ENCODE measurements at places on chromosomes 2 and 18. TPM values are rescaled to one million over a fixed set of nuclear protein-coding genes. Genes with fewer than 3 reads are reported as not detected.

- DNase-seq, result peak; percentile 79
Observed at GRCh38 chr2:157747695-157748370, 119.2 kb upstream of the ACVR1C start.

DNA sequence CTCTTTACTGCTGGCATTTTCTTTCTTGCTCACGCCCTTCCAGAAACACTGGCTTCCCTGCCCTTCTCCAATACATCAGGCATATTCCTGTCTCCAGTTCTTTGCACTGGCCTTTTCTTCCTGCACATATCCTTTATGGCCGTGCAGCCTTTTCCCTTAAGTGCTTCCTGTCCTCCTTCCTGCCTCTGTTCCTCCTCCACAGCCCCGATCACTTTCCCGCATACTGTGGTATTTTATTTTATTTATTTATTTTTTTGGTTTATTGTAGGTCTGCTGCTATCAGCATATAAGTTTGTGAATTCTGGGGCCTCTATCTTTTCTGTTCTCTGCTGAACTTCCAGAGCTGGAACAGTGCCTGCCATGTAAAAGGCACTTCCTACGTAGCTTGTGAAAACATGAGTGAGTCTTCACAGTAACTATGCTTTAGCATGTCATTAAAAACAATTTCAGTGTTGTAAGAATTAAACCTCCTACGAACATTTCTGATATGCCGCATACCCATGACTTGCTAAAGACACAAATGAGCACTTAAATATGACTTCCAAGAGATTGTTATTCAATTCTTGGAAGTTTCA lies 289.1 kb downstream of the TRIB2 start:
- DNase-seq, result no peak

DNA sequence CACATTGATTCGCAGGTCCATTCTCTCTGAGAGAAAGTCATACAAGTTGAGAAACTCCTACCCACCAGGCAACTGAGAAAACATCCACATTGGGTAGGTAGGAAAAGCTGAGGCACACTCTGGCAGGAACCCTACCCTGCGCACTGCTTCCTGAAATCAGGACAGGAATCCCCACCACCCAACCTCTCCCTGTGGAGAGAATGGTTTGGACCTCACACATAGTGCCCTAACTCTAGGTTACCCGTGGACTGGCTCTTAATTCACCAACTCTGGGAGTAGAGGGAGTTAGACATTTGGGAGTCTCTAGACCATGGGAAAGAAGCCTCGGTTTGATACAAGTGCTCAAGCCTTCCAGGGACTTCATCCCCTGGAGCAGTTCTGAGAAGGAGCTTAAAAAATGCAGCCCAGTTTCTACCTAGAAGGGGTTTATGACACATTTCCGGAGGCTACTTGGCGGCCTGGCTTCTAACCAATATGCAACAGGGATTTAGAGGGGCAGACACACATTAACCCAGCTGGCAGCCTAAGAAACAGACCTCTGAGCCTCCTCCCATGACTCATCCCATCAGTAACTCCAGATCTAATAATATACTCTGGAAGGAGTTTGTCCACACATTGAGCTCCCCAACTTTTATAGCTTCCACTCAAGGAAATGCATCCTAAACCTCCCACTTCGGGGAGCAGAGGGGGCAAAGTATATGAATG lies 136.7 kb downstream of the EML6 start:
- no peak for DNase-seq

The DAPL1 gene
- total RNA-seq, result not detected

- no peak for DNase-seq
Observed at GRCh38 chr2:186725783-186726182, 31.9 kb downstream of the FAM171B start.

The ANKRD30BL gene
- not detected for total RNA-seq

The UGT1A8 gene
- total RNA-seq, result not detected

DNA sequence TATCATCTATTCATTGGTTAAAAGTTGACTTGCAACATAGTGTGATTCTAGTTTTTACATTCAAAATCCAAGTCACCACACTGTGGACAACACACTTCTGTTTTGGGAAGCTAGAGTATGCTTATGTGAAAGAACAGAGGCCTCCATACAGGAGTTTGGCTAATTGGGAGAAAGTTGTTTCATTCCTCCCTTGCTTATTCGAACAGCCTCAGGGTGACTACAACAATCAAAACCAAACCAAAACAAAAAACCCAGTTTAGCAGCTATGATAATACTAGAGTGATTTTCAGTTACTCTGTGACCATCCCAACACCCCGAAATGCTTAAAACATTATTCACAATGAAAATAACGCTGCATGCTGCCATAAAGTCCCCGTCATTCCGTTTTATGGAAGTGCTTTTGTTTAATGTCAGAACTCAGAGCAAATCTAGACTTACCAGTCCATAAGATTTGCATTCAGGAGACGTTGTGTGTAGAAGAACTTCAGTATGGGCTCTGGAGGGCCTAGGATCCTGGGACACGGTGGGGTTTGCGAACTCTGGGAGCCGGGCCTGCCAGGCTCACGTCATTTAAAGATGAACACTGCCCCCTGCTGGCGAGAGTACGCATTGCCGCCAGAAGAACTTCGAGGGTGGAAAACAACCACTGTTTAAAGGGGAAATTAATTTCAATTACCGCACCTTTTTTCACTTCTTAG lies 111.4 kb downstream of the FTCDNL1 start:
- peak; percentile 91 for DNase-seq

Data from posterior vena cava (tissue), 2 donors.